ENCODE measurements at places on chromosomes 2 and 18.
A peak's percentile ranks its signal among the peaks of the same experiment; 100 is the strongest.

DNA sequence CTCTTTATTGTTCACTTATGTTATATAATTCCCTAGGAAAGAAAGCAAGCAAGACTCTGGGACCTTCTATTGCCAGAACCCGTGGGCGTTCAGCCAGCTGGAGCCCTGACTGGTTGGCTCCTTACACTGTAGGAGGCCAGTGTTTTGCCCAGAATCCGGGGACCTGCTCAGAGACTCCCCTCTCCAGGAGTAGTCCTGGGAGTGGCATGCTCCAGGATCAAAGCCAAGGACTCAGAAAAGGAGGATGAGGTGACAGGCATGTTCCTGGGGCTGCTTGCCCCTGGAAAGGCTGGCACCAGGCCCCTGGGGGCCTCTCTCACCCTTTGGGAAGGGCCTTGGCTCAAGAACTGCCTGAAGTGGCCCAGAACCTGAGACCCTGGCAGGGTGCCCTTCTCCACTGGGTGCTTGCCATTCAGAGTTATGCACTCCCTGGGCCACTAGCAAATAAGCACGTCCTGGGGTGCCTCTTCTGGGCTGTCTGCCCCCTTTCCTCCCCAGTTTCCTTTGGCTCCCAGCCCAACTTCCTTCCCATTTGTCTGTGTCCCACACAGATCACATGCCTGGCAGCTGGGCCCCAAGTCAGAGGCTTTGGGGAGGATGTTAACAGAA is 19.6 kb upstream of the KIF3C start:
- DNase-seq, result no peak

DNA sequence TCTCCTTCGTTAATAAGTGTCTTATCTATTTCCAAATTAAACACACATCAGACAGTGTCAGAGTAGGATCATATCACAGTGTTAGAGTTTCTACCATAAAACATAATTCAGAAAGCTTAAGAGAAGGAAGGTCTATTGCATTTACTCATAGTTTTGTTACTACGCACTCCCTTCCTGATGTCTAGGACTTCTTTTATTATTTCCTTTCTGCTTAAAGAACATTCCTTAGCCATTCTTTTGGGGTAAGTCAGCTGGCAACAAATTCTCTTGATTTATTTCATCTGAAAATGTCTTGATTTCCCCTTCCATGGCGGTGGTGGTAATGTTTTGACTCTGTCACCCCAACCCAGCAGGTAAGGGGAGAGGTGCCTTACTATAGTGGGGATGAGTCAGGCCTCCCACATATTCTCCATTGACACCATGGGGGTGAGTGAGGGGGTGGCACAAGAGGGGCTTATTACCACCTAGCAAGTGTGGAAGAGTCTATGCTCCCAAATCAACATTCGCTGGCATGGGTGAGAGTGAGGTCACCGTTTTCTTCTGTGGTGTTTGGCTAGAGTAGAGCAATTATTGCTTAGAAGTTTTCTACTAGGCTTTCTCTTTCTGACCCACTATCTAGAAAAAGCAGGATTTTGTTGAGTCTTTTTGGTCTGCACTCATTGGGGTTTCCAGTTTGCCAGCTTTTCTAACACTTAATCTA is 29.9 kb downstream of the ABCB11 start:
- no peak for DNase-seq

DNA sequence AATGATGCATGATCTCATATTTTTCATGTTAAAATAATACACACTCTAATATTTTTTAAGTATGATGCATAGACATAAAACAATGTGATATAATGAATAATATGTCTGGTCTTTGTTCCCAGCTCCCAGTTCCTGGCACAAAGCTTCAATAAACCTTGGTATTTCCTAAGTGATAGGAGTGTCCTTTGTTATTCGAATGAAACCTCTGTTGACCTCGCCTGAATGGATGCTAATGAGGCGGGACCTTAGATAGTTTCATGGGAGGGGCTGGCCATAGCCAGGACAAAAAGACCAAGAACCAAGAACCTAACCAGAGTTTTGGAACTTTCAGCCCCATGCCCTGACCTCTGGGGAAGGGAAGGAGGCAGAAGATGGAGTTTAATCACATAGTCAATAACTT is 257.7 kb upstream of the COPS8 start:
- DNase-seq, result no peak

DNA sequence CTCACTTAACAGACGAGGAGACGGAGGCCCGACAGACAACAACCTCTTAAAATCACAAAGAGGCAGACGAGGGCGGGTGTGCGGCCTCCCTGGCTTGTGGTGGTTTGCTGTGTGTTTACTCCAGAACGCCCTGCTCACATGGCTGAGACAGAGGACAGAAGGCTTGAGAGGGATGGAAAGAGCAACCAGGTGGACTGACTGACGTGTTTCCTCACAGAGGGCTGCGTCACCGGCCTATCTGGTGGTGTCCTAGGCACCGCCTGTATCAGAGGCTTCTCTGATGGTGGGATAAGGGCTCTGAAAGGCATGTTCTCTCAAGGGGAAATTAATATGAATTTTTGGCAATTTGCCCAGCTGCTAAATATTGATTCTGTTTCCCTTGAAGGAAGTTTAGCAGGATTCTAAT is 47.0 kb upstream of the RALBP1 start:
- DNase-seq, result no peak

DNA sequence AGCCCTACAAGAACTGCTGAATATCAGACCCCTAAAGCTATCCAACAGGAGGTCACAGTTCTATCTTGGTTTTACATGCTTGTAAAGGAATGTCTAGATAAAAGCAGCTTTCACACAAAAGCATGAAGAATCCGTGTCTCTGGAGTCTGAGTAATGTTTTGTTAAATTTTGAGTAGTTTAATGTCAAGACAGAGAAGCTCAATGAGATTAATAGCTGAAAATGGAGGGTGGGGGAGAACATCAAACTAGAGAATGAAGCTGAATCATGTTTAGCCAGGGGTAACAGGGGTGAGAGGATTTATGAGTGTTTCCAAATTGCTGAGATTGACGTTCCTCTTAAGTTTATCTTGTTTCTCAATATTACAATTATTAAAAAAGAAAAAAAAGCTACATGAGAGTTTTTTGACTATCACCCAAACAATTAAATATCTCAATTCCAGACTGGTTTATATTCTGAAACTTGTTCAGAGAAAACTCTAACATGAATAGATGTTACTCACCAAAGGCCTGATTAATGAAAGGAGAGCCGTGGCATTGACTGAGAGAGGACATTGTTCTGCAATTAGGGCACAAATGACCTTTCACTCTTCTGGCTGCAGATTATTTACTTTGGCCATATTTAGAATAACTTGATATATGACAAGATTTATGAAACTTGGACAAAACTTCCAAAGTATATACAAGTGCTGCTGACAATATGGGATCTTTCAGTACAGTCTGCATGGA is 266.4 kb upstream of the ETAA1 start:
- DNase-seq, result no peak

DNA sequence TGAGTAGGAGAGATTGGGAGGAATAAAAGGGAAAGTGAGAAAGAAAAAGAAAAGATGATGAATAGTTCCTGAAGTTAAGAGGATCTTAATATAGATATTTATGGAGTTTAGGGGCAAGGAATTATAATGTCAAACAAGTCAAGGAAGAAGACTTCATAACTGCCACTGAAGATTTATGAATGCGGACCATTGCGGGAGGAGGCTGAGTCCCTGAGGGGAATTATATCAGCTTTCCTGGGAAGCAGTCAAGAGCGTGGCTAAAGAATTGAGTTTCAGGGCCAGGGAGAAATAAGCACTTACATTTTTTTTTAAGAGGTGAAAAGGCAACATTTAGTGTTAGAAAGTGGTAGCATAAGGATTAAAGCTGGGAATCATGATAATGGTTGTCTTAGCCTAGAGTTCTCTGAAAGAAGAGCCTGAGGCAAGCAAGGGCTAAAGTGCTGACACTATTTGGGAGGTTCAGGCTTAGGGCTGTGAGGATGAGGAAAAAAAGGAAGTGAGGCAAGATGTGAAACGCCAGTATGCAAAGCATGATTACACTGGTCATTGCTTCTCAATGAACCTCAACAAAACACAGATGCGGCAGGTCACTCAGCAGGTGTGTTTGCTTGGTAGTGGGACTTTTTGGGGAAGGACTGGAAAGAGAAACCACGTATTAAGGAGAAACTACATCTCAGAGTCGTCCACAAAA is 217.1 kb downstream of the SLC4A3 start:
- no peak for DNase-seq

GRCh38 chr2:226142463-226142862 is 657.2 kb downstream of the IRS1 start:
- no peak for DNase-seq

- no peak for DNase-seq
These were observed 8.5 kb downstream of the STAM2 start for GRCh38 chr2:152167065-152167464.

- no peak for DNase-seq
These were observed 62.5 kb upstream of the ACAA2 start for GRCh38 chr18:49875783-49876182.

DNA sequence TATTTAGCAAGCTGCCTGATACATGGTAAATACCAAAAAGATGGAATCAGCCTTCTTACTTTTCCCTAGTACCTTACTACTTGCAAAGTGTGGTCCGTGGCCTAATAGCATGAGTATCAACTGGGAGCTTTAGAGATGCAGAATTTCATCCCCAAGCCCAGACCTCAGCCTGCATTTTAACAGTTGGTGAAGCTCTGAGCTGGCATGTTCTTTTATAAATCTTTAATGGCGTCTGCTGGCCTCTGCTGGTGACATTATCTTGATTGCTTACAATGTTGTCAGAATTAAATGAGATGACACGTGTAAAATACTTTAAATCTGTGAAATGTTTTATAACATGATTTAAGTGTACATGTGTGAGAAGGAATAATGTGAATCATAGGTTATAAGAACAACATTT is 115.1 kb upstream of the NOSTRIN start:
- no peak for DNase-seq

DNA sequence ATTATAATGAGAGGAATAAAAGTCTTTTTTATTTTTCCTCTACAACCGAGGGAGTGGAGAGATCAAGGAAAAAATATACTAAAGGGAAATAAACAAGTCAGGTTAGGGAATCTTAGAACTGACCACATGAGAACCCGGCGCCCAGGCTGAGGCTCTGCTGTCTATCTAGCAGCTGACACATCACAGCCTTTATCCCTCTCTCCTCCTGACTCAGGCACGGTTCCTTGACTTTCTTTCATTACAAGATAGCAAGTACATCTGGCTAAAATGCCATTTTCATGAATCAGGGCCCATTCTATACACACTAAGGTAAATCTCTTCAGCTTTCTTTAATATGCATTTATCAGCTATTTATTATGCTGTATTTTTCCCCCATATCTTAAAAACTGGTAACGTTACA is 296.0 kb downstream of the TMX3 start:
- no peak for DNase-seq

GRCh38 chr2:120779781-120780283 is 44.2 kb downstream of the GLI2 start:
- no peak for DNase-seq

DNA sequence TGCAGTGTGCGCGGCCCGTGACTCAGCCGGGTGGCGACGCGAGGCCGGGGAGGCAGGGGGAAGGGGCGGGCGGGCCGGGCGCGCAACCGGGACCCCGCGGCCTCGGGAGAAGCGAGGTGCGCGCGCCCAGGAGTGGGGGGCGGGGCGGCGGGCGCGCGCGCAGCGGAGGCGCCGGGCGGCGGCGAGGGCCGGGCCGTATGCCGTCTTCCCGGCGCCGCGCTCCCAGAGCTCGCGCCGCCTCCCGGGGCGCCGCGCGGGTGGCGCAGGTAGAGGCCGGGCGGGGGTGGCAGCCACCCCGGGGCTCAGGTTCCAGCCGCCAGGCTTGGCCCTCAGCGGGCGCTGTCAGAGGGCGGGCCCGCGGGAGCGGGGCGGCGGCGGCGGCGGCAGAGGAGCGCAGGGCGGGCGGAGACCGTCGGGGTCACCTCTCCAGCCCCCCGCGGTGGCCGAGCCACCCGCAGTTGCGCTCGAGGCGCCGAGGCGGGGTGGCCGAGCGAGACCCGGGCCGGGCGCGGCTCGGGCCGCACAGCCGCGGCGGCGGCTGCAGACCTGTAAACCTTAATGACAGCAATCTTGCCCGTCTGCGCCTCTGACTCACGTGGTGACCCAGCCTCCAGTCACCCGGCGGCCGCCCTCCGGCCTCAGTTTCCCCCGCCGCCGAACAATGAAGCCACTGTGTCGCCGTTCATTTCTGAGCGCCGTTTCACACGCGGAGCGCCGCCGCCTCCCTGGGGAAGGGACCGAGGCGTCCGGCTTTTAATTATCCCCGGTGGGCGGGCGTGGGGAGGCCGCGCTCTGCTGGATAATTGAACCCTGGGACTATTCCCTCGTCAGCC is 25.3 kb upstream of the SMAD7 start:
- DNase-seq, result peak; percentile 59

GRCh38 chr18:77037567-77037966 is 95.0 kb downstream of the MBP start:
- DNase-seq, result no peak

DNA sequence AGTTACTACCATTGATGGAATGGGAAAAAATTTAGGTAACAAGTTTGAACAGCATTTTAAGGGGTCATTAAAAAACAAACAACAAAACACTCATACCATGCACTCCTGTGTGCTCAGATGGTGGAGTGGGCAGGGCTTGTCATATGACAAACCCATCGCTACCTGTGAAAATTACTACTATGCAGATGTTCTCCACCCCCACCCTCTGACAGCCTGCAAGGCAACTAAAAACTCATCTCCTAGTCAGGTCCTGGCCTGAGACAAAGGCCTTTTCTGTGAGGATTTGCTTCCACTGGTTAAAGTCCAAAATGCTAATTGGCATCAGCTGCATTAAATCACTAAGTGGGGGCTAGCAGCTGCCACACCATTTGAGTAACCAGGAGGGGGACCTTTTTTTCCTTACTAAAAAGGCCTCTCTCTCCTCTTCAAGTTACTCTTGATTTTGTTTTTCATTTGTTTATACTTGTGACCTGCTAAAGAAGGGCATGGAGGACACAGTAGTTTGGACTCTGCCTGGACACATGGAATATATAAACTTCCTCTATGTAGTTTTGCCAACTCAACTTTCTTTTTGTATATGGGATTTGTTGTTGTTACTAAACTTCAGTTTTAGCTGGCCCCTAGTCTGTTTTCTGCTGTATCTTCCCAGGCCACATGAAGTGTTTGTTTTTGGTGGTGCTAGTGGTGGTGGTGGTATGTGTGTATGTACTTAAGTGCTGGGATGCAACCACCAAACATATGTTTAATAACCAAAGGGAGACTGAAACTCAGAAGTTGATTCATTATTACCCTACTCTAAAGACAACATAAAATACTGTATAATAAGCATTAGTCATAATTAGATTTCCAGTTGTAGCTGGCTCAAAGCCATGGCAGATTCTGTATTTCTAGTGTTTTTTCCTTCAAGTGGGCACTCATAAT is 121.3 kb downstream of the MAP4K4 start:
- no peak for DNase-seq

DNA sequence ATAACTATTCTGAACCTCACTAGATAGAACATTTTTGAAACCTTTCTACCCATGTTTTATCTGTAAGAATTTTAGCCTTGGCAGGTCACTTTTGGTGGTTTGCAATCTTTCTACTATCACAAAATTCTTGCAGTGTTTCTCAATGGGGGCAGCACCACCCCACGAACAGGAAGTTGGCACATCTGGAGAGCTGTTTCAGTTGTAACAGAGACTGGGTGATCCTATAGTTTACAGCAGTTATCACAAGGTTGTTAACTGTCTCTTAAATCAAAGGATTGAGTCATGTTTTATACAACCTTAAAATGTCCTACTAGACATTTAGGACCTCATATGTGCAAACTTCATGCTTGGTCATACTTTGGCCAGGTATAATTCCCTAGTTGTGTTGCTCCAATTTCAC is 829.2 kb downstream of the ERBB4 start:
- no peak for DNase-seq
